Stimulated activated CD8-positive, alpha-beta memory T cell treated with anti-CD3 and anti-CD28 coated beads, Interleukin-7, amount 100 ng/mL, for 4 hours (primary cell): ENCODE measurements at places on chromosomes 6 and 20.

- DNase-seq = peak; percentile 13
Observed at GRCh38 chr6:26086211-26086610, 1.0 kb upstream of the HFE start.

DNA sequence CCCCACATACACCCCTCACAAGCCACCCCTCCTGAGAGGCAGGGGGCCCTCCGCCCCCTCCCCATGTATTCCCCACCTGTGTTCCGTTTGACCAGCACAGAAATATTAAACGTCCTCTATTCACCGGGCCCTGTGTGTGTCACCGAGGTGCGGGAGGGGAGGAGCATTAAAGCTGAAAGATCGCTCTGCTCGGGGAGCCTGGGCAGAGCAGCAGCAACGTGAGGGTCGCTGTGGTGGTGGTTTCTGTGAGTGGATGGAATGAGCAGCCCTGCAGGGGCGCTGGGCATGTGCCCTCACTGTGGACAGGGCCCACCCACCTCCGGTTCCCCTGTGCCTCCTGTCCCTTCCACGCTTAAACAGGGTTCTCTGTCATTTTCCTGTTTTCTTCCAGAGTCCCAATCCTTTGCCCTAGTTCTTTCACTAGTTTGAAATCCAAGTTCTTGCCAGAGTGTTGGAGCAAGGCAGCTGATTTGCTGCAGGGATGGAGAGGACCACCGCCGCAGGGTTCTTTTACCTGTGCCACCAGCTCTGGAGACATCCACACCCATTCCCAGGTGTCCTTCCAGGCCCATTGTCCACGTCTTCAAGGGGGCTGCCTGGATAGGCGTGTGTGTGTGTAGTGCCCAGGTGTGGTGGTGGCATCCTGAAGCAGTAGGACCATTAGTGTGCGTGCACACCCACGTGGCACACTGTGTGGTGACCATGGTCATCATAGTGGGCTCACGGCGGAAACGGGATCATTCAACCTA lies 37.6 kb upstream of the MDFI start:
- DNase-seq = no peak

GRCh38 chr6:165744555-165745228 lies 81.7 kb upstream of the PDE10A start:
- DNase-seq = no peak

GRCh38 chr20:38616457-38616856 lies 14.8 kb downstream of the ARHGAP40 start:
- DNase-seq = no peak
